ENCODE measurements at places on chromosomes 2 and 18.
A peak's percentile ranks its signal among the peaks of the same experiment; 100 is the strongest.

DNA sequence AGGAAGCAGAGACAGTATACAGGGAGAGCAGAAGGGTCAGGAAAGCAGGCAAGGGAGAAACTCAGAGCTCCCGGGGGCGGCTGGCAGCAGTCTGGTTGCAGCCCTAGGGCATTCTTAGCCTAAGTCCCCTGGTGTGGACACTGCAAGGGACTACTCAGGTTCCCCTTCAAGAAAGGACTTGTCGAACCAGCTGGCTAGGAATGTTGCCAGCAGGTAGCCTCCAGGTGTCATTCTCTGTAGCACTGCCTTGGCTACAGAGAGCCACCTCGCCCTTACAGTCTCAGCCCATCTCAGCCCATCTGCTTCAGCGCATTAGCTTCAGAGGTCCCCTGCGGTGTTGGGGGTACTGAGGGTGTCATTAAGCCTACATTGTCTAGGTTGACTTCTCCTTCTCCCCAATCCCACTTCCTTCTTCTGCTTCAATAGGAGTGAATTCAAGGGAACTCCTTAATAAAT lies 11.3 kb upstream of the TMSB10 start:
- no peak for DNase-seq

DNA sequence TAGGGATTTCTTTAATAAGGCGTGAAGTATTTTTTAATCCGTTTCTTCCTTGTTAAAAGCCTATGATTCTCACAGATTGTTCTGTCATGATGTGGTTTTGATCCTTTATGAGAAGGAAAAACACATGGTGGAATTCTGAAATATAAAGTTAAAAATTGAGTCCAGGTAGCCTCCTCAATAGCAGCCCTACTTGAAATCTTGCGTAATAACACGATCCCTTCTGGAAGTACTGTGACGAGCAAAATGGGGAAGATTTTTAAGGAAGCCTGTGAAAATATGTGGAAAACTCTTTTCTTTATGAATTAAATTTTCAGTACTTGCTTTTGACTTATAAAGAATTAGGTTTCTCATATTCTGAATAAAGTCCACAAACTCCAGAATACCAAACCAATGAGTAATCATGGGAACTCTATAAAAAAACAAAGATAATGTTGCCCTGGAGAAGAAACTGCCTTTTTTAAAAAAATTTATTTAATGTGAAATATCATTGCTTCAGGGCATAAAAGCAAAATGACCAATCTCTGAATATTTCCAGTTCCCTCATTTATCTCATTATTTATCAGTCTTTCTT lies 476.4 kb upstream of the ZEB2 start:
- DNase-seq, result no peak

GRCh38 chr18:13620818-13621445 lies 105.4 kb downstream of the FAM210A start:
- DNase-seq, result no peak

GRCh38 chr2:219065484-219065883 lies 4.8 kb upstream of the IHH start:
- no peak for DNase-seq

DNA sequence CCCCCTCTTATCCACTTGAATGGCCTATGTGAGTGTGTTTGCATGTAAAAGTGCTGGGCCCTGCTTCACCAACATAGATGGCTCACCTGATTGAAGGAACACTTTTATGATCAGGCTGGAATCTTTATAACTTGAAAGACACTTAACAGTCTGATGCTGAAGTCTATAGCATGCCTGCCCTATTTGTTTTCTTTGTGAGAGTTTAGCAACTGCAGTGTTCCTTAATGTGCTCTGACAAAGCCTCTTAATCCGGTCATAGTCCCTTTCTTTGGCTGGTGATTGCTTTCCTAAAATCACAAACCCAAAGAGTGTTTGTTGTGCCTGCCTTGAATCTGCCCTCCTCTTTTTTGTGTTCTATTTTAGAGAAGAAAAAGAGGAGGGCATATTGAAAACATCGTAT lies 1382.8 kb upstream of the CELF4 start:
- no peak for DNase-seq

- no peak for DNase-seq
Observed at GRCh38 chr2:32229635-32230034, 35.1 kb downstream of the NLRC4 start.

DNA sequence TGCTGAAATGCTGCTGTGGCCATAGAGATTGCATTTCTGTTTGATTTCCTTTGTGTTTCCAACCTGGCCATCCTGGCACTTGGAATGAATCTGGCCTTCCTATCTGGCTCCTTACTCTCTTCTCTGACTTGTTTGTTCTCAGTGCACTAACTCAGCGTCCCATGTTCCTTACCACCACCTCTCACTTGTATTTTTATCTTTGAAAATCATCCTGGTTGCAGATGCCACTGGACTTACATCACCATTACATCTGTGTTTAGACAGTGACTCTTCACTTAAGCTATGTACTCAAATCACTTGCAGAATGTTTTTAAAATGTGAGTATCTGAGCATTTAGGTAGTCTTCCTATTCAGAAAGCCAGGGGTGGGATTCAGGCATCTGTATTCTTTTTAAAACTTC lies 239.5 kb downstream of the WDR7 start:
- peak; percentile 55 for DNase-seq

DNA sequence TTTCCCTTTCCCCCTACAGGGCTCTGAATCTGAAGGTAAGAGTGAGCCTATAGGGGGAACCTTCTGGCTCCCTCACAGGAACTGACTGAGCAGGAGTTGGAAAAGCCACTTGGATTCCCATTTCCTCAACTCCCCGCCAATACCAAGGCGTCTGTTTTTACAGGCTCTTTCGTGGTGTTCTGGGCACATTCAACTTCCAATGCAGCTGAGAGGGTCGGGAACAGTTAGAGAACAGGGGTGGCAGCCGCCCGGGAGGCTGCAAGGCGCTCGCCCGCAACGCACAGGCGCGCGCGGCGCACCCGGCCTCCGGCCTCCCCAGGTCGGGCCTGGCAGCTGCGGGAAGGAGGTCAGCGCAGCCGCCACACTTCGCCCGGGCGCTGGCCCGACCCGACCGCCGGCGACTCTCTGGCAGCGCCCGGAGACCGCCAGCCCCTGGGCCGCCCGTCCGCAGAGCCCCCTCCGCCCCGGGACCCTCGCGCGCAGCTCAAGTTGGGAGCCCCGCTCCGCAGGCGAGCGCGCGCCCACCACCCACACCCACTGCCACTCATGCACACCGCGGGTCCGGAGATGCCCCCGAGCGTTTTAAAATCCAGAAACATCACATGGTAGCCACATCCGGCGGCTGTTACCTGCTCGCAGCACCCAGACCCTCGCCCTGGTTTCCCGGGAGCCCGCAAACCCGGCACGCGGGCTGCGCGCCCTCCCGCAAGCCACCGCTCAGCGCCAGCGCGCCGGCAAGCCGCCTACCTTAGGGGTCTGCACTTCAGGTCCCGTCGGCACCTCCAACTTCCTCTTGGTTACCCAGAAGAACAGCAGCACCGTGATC lies 816 bp downstream of the GALNT14 start:
- DNase-seq, result no peak

DNA sequence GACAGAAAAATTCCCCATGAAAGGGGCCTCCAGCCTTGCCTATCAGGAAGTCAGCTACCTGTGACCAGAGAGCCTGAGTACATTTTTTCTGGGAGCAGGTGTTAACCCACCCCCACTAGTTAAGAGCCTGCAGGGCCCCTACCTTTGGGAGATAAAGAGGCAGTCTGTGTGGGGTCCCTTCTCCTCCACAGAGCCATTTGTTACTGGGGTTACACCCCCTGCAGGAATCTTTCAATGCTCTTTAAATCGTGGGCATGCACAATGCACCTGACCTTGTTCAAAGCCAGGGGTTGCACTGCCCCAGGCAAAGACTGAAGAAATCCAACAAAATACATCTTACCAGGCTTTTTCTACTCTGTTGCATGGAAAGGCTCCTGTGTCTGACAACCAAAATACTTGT lies 15.7 kb upstream of the LYPD6 start:
- DNase-seq, result no peak

GRCh38 chr2:107008843-107009242 lies 122.9 kb upstream of the ST6GAL2 start:
- DNase-seq, result no peak

DNA sequence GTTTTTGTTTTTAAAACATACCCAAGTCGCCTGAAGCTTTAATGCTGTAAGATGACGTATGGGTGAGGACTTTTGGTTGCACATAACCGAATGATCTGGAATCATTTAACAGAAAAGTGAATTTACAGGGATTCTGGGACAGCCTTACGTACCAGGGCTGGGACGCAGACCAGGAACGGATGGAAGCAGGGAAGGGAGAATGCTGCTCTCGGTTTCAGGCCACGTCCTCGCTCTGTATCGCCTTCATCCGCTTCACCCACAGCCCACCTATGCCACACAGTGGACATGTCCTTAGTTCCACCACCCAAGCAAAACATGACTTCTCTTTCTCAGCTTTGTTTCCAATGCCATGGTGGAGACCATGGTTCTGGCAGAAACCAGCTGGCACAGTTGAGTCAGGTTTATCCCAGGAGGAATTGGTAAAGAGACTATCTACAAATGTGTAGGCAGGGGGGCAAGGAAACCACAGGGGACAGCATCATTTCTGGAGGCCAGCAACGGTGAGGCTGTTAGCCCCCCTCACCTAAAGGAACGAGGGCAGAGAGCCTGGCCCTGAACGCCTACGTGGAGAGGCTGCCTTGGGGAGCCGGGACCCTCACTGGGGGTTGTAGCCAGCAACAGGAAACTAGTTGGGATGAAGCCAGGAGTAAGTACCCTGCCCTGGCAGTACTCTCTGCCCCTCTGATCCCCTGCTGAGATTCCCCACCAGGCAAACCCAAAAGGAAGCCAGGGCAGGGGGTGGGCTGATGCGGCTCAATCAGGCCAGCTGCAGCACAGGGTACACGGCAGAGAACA lies 132.5 kb downstream of the NDUFA10 start:
- no peak for DNase-seq

- DNase-seq, result no peak
Observed at GRCh38 chr2:71452565-71452964, 796 bp upstream of the DYSF start.

GRCh38 chr2:216118474-216118873 lies 9.3 kb downstream of the XRCC5 start:
- DNase-seq, result no peak

GRCh38 chr18:44229693-44230108 lies 451.0 kb upstream of the SETBP1 start:
- DNase-seq, result peak; percentile 12

- DNase-seq, result no peak
Observed at GRCh38 chr18:37783771-37784170, 218.2 kb upstream of the CELF4 start.

- DNase-seq, result no peak
Observed at GRCh38 chr2:100276716-100277115, 45.6 kb downstream of the LONRF2 start.

DNA sequence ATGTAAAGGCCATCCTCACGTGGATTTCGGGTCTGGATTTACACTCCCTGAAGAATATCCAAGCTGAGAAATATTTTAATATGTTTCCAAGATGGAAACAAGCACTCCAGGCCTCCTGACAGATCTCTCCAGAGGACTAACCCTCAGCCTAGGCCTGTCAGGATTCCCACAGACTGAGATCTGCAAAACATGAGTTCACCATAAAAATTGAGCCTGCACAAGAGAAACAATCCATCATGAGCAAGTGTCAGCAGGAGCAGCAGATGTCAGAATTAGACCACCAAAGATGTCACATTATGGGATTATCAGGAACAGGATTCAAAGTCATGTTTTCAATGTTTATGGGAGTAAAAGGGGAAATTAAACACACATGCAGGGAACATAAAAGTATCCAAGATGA lies 191.3 kb downstream of the TFCP2L1 start:
- no peak for DNase-seq

GRCh38 chr2:20599001-20599600 lies 51.8 kb downstream of the HS1BP3 start:
- no peak for DNase-seq

- peak; percentile 15 for DNase-seq
Observed at GRCh38 chr2:86372641-86373502, 35.4 kb upstream of the REEP1 start.

DNA sequence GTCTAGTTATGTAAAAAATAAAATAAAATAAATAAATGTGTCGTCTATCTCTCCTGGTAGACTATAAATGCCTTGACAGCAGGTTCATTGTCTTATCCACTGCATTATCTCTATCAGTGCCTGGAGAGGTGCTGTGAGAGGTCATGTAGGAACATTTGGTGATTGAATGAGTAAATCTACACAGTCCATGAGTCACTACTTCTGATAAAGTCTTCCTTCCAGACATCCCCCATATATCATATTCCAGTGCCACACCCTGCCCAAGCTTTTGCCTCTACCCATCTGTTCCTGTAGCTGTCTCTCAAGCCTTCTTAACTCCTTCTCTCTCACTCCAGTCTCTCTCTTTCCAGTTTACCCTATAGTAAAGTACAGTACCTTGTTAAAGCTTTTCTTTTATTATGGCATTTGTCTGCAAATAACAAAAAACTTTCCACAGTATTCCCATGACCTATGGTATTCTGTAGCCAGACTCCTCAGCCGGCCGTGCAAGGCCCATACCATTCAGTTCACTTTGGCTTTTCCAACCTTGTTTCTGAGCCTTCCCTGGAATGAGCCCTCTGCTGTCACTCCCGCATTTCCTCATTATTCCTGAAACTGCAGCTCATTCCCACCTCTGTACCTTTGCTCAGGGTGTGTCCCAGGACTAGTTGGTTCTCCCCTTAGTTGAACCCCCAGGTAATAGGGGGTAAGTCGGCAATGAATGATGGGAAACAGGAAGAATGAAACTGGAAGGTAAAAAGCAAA lies 37.5 kb downstream of the ANXA4 start:
- DNase-seq, result no peak

DNA sequence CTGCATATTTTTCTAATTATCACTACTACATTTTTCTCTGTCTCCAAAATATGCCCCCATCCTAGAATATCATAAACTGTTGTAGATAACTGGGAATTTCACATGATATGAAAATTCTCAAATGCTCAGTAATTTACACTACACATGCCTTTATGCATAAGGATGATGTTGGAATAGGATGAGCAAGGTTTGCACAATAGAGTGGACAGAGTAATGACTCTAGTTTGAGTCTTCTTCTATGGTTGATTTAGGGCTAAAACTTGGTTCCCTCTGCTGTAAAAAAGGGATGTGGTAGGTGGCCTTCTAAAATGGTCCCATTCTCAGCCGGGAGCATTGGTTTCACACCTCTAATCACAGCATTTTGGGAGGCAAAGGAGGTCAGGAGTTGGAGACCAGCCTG lies 129.9 kb downstream of the BCL11A start:
- DNase-seq, result no peak

GRCh38 chr2:106160786-106161261 lies 33.3 kb downstream of the UXS1 start:
- no peak for DNase-seq

DNA sequence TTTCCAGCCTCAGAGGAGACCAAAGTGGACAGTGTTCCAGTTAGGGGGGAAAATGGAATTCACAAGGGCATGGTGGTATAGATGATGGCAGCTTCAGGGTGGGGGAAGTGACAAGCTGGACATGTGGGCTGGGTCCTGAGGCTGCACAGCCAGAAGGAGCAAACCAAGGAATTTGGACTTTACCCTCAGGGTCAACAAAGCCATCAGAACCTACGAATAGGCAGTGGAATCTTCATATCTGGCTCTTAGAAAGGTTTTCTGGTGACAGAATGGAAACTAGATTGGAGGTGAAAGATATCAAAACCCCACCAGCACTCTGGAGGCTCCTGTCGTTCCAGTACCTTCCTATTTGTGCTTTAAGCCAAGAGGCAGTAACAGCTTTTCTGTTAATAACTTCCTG lies 127.1 kb downstream of the SETBP1 start:
- DNase-seq, result no peak

GRCh38 chr2:208638059-208638458 lies 231.5 kb downstream of the PTH2R start:
- DNase-seq, result no peak

GRCh38 chr18:37534627-37535026 lies 31.0 kb downstream of the CELF4 start:
- DNase-seq, result no peak

GRCh38 chr2:68604077-68604476 lies 39.3 kb upstream of the PROKR1 start:
- no peak for DNase-seq

Data from amniotic stem cell (primary cell).